NCI-H510A (cell line): ENCODE measurements at places on chromosomes 3 and 15.

DNA sequence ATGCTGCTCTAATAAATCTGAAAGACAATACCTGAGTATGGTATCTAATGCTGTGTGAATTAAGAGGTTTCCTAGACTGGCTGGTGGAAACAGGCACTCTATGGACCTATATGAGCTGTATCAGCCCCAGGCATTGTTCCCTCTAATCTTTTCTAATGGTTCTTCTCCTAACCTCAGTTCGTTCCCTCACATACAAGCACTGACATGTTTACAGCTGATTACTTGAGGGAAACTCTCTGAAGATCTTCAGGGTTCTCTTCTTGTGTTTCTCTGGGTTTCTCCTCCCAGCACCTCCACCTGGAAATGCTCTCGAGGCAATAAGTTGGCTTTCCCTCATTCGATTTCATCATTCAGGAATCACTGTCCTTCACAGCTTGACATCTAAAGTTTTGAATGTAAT is 52.9 kb downstream of the KLF15 start:
- no peak for DNase-seq

GRCh38 chr15:95937128-95937528 is 393.4 kb upstream of the NR2F2 start:
- no peak for DNase-seq

DNA sequence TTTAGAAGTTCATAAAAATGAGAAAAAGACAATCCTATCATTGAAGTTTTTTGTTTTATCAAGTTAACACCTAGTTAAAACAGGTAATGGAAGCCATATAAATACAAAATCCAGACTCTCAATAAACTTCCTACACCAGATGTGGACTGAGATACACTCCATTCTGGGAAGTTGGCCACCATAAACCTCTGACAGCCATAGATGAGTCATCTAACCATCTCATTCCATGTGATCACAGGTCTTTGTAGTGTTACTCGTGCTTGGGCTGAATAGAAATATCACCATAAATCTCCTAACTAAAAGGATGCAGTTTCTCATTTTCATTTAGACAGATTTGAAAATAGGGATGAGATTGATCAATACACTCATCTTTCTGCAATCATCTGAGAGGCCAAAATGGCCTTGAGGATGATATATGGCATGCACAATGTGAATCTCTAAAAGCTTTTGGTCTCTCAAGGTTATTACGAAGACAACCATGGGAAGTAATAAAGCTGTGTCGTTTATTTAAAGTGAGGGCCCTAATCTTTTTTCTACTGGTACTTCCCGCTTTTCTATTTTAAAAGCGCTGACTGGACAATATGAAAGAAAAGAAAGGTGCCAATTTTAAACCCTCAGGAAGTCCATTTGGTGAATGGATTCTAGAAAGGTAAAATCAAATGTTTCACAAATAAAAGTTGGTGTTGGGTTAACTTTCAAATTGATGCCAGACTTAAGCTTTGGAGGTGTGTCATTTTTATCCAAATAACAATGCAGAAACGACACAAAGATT is 155.5 kb downstream of the POLR2M start:
- no peak for DNase-seq

- DNase-seq, result peak; percentile 13
Measured at GRCh38 chr15:69298697-69299441, at the start of gene PAQR5. TSS of gene PAQR5 (plus strand) at chr15:69298912. CDS start at chr15:69360081, 61,169 bp downstream.

GRCh38 chr15:64131547-64131946 is 20.0 kb upstream of the SNX22 start:
- no peak for DNase-seq

GRCh38 chr3:144241404-144241803 is 269.8 kb downstream of the DIPK2A start:
- no peak for DNase-seq

GRCh38 chr3:43213631-43214030 is 72.7 kb upstream of the SNRK start:
- no peak for DNase-seq

- DNase-seq, result no peak
Measured at GRCh38 chr3:120438665-120439370, 12.0 kb downstream of the FSTL1 start.

DNA sequence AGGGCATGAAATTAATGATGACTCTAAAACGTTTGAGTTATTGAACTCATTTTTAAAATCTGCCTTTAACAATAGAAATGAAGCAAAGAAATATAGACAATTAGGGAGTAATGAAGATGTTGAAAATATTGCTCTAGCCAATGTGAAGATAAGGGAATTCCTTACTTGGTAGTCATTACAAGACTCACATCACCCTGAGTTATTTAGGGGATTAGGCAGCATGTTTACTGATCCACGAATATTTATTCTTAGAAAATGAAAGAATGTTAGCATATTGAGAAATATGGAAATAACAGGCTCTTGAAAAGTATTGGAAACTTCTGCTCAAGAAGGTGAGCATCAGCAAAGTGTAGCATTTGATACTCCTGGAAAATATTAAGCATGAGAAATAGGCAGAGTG is 398.1 kb upstream of the ARPP21 start:
- DNase-seq, result no peak

DNA sequence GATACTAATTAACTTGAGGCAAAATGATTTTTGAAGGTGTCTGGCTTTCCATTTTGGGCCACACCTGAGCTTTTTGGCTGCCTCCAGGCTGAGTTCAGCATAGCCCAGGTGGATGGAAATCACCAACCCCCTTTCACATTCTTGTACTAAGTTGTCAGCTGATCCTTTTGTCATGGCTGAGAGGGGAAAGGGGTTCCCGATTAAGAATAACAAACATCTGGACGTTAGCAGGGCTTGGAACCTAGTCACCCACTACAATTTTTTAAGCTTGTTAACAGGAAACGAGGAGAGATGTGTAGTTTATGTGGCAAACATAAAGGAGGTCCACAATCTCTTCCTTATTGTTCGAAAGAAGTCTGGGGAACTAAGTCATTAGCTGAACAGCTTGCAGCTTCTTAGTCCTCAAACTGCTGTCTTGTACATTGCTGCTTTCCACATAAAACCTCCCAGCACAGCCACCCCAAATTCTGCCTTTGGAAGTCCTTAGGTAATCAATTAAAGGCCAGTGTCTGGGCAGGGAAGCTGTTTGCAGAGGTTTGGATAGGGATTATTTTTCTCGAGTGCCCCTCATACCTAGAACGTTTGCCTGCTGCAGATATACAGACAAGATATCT is 5.0 kb downstream of the NR2F2 start:
- DNase-seq, result no peak

GRCh38 chr3:132867526-132867925 is 145.3 kb upstream of the NPHP3 start:
- DNase-seq, result no peak

DNA sequence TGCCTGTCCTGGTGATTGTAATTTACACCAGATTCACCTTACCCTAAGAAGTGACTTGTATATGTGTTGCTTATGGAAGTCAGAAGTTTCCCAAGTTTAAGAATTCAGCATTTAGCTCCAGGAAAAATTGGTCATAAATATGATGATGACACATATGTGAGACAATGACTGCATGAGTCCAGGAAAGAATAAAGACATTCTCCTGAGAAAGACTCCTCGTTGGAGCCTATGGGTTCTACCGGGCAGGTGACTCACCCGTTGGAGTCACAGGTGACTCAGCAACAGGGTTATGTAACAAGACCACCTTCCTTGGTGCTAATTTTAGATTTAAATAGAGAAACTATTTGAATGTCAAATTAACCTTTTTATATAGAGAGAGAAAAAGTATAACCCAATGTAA is 662.4 kb downstream of the FHIT start:
- DNase-seq, result no peak

DNA sequence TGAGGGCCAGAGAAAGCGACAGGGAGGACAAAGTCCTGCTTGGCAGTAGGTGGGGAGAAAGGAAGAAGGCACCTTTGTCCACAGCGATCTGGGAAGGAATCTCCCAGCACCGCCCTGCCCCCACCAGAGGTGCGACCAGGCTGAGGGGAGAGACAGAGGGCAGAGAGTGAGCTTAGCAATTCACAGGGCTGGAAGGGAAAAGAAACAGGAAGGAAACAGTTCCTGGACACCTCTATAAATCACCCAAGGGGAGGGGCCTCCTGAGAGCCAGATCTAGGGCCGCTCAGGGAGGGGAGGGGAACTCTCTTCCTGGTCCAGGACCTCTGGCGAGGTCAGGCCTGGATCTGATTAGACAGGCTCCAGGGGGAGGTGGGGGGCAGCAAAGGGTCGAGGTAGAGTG is 35.4 kb downstream of the RNU5B-1 start:
- no peak for DNase-seq

DNA sequence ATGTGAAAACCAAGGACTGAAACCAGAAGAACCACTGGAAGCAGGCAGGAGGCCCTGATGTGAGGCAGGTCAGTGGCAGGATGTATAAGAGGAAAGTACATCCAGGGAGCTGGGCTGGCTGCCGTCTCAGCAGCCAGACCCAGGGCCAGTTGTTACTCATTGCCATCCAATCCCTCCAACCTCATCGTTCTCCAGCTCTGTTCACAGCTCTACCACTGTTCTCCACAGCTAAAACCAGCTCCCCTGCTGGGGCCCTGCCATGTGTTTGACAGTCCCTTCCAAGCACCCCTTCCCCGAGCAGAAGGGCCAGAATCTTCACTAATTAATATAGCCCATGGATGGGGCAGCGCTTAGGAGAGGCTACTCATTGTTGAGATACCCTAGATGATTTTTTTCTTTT is 206.6 kb downstream of the MECOM start:
- DNase-seq, result no peak

GRCh38 chr3:66449411-66449974 is 51.3 kb downstream of the LRIG1 start:
- DNase-seq, result no peak

DNA sequence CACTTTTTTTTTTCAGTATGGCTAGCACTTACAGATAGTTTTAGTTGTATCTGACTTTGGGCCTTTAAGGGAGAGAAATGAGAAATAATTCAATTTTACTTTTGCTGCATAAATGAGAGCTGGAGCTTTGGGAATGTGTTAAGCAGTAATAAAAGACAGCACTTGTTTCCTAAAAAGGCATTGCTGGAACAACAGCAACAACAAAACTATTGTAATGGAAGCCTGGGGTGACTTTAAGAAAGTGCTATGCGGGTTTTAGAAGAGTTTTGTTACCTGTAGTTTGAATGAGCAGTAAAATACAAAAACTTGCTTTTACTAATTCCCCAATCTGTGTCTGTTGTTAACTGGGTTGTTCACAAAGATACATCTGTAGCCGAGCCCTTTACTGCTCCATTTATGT is 774.0 kb upstream of the ARPP21 start:
- no peak for DNase-seq

DNA sequence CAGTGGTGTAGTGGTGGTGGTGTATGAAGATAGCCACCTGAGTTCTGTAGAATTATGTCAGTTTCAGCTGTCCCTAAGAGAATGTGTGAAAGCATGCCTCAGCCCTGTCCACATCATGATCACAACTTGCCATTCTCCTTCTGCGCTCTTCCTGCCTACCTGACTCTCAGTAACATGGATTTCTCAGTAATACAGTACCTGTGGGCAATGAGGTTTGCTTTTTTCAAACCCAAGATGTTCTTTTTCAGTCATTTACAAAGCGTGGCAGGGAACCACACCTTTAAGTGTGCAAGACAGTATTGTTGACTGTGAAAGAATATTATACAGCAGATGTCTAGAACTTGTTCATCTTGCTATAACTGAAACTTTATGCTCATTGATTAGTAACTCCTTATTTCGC is 38.9 kb downstream of the PSMD6 start:
- no peak for DNase-seq

DNA sequence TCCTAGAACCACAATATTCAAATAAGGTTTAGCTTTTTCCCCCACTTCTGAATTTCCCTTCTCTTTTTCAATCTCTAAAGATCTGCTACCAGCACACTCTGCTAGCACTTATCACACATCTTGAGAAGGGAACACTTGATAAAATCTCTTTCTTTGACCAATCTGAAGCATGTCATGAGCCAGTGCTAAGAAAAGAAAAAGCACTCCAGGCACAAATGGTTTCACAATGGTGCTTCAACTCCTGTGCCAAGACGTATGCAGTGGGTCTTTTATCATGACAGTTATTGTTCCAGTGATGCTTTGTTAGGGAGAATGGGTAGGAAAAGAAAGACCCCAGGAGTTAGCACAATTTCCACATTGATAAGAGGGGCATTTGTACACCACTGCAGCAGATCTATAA is 248.4 kb downstream of the ZNF385D start:
- DNase-seq, result no peak

GRCh38 chr3:72811571-72811970 is 36.7 kb downstream of the SHQ1 start:
- DNase-seq, result no peak

GRCh38 chr3:13650210-13651056 is 101.5 kb downstream of the FBLN2 start:
- no peak for DNase-seq

DNA sequence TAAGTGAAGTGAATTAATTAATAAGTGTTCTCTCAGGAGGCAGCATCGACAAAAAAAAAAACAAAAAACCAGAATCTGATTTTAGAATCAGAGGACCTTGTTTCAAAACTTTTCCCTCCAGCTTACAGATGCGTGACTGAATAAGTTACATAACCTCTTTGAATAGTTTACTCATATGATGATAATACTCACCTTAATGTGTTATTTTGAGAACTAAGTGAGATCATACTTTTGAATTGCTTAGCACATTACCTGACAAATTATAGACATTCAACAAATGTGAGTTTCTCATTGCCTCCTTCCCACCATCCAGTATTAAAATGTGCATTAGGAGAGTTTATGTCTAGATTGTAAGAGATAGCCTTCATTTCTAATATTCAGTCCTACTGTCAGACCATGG is 94.0 kb downstream of the SOX2 start:
- DNase-seq, result no peak

- DNase-seq, result no peak
Measured at GRCh38 chr3:27176256-27176655, 192.9 kb downstream of the NEK10 start.

DNA sequence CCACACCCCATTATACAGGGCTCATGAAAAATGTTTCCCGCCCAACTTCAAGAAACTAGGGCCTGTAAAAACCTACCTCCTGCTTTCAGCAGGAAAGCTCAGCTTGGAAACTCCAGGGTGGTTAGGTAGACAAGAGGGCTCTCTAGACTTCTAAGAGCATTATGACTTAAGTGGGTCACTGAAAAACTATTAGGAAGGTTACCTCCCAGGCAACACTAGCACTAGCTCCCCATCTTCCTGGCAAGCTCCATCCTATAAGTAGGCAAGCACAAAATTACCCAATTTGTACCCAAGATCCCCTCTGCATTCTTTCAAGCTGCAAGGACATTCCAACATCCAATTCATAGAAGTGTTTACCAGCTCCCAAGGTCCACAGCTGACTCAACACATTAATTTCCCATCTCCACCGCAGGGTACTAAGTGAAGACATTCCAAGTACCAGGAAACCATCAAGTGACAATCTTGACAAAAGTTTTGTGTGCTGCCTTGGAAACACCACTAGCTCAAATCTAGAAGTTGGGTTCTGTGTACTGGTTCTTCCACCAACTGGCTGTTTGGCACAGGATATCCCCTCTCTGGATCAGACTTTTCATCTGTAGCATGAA is 46.9 kb downstream of the WNT5A start:
- DNase-seq, result no peak

- DNase-seq, result no peak
Measured at GRCh38 chr15:65180167-65180566, 5.0 kb downstream of the CLPX start.

- DNase-seq, result no peak
Measured at GRCh38 chr3:53040351-53040820, 5.5 kb downstream of the SFMBT1 start.
